NCI-H2029 treated with DMSO at 0.1 percent for 48 hours (cell line): ENCODE measurements at places on chromosomes 7 and 10.

DNA sequence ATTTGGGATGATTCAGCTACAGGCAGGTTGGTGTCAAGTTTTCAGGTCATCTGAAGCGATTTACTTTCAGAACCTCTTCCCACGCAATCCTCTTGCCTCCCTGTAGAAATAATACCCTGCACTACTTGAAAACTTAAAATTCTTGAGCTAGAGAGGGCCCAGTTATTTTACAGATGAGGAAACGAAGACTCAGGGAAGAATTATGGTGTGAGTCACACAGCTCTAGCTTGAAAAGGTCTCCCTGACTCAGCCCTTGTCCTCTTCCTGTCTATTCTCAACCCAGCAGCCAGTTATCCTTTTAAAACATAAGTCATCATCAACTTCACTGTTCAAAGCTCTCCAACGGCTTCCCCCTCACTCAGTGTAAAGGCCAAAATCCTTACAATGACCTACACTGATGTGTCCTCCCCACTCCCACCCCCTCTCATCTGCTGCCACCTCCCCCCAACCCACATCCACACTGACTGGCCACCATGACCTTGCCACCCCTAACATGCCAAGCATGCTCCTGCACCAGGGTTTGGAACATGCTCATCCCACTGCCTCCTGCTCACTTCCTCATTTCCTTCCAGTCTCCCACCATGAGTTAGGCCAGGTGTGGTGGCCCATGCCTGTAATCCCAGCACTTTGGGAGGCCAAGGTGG lies 3.4 kb downstream of the DNMBP start:
- DNase-seq = no peak

DNA sequence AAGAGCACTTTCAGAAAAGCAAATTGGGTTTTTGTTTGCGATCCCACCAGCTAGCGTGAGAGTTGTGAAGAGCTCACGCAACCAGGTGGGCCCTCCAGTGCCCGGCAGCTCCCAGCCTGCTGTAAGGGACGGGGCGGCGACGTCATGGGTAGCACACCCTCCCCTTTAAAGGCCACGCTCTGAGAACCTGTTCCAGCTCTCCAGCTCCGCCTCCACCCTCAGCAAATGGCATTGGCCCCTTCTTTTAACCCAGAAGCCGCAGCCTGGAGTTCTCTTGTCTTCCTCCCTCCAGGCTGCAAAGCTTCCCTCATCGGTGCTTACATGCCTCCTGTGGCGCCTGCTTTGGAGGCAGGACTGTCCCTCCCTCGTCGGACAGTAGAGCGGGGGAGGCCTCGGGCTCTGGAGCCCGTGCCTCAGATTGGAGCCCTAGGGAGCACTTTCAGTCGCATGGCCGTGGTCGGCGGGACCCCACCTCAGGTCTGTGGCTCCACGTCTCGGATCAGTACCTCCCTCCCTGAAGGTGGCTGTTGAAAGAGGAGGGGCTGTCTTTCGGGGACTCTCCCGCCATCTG lies 32.9 kb downstream of the WIPI2 start:
- DNase-seq = no peak

DNA sequence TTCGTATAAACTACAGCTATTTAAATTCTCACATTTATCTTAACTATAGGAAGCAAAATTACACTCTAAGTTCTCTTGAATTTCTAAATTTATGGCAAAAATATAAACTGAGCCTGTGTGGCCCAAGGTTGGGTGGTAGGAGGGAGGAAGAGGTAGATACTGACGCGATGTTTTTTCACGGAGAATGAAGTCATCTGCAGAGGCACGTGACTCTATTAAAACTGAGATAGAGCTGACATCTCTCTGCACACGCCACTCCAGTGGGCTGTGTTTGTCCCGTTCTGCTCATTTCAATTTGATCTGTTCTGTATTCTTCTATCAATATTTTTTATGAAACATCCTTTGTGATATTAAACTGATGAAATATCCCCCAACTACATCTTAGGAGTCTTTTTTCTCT lies 286.8 kb downstream of the DNAJB6 start:
- DNase-seq = no peak

GRCh38 chr7:105985672-105986215 lies 22.7 kb downstream of the CDHR3 start:
- DNase-seq = no peak

- DNase-seq = no peak
These were observed 72.4 kb downstream of the SFMBT2 start for GRCh38 chr10:7338469-7338868.

DNA sequence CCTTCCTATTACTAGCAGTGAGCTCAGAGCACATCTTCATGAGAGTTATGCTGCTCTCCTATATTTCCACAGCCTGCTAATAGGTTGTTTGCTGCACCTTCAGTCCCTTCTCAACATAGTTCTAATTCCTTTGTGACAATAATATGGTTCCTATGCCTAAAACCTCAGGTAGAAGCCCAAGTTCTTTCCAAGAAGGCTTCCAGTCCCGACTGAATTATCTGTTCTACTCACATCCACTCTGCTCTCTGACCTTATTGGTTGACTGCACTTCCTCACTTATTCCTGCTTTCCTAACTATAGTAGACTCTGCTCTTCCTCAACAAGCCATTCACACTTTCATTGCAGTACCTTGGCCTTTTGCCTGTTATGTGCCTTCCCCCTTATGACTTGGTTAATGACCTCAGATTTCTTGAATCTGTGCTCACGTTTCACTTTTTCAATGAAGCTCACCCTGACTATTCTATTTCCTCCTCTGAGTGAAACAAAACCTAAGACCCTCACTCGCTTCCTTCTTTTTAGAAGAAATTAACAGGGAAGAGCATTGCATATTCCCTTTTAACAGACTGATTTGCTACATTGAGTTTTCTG lies 132.7 kb downstream of the MDFIC start:
- no peak for DNase-seq
